Breast epithelium (tissue), 4 donors: ENCODE measurements at places on chromosomes 11 and 22.

- peak; percentile 48 for DNase-seq
Observed at GRCh38 chr11:2342981-2343380, 34.1 kb upstream of the CD81 start.

GRCh38 chr11:112778091-112778876, 182.9 kb upstream of the NCAM1 start:
- no peak for DNase-seq

GRCh38 chr11:117415358-117415896, 87.8 kb downstream of the CEP164 start:
- DNase-seq = no peak

- DNase-seq = no peak
Observed at GRCh38 chr11:9386086-9386485, 1.6 kb downstream of the IPO7 start.

DNA sequence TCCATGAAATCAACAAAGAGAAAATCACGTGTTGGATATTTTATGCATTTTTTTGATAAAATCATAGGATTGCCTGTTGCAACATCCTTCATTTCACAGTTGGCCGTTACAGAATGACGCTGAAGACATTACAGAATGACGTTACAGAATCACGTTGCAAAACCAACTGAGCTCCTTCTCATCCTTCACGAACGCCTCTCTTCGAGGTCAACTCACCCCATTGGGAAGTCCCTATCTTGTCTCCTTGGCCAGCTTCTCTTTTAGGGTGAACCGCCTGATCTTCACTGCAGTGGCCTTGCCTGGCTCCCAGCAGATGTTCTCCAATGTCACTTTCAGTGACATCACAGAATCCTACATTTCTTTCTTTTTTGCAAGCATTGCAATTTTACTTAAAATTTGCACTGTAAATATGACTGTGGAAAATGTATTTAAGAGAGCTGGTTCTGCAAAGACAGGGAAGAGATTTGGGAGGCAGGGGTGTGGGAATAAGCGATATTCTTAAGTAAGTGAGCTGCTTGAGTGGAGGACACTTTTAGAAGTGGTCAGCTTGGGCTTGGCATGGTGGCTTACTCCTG, 5.1 kb downstream of the KRTAP5-7 start:
- DNase-seq = no peak

DNA sequence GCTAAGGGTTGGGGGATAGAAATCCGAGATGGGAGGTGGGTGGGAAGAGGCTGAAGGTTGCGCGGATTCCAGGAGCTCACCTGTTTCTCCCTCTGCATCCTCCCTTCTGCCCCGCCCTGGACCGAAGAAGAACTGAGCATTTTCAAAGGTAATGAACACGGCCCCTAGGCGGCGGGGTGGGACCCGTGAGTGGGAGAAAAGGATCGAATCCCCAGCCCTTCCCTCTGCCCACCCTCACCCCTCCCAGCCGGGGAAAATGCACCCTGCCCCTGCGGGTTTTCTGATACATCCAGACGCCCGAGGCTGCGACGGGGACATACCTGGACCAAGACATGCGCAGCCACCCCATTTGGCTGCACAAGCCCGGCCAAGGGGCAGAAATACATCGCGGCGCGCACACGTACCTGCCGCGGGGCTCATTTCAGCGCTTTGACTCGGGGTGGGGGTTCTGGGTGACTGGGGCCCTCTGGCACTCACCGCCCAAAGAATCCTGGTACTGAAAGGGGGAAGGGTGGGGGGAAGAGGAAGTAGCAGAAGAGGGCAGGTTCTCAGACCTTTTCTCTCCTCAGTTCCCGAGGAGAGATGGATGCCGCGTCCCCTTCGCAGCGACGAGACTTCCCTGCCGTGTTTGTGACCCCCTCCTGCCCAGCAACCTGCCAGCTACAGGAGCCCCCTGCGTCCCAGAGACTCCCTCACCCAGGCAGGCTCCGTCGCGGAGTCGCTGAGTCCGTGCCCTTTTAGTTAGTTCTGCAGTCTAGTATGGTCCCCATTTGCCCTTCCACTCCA, 6.0 kb downstream of the VSIG2 start:
- DNase-seq = no peak

- DNase-seq = peak; percentile 88
Observed at GRCh38 chr22:50507421-50507990, at the start of gene LMF2. TSS of gene LMF2 (minus strand) at chr22:50507702. CDS start at chr22:50507675, 27 bp downstream.

- no peak for DNase-seq
Observed at GRCh38 chr11:96230686-96231085, 112.3 kb downstream of the MAML2 start.

GRCh38 chr22:17043521-17043920, 35.5 kb upstream of the GAB4 start:
- DNase-seq = no peak
